CD4-positive, alpha-beta memory T cell (primary cell): ENCODE measurements at places on chromosomes 2 and 18.

- no peak for DNase-seq
Measured at GRCh38 chr2:224331698-224332097, 70.2 kb downstream of the FAM124B start.

DNA sequence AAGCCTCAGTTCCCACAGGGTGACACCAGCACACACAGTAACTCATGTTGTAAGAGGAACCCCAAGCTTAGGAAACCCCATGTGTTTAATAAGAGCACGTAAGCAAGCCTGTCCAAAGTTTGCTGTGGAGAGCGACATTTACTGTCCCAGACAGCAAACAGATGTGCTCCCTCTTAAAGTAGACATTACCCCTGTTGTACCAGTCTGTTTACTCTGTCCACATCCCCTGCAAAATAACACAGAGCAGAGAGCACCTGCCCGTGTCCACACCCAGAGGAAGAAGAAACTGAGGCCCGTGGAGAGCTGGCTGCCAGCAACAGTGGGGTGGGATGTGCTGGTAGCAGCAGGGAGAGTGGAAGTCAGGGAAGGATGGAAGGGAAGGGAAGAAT lies 243.5 kb downstream of the GBX2 start:
- DNase-seq = no peak

GRCh38 chr2:120543899-120544298 lies 191.8 kb upstream of the GLI2 start:
- no peak for DNase-seq

- DNase-seq = no peak
Measured at GRCh38 chr2:43097644-43098408, 128.6 kb downstream of the ZFP36L2 start.

GRCh38 chr2:233477548-233478433 lies 88.8 kb downstream of the USP40 start:
- DNase-seq = no peak

DNA sequence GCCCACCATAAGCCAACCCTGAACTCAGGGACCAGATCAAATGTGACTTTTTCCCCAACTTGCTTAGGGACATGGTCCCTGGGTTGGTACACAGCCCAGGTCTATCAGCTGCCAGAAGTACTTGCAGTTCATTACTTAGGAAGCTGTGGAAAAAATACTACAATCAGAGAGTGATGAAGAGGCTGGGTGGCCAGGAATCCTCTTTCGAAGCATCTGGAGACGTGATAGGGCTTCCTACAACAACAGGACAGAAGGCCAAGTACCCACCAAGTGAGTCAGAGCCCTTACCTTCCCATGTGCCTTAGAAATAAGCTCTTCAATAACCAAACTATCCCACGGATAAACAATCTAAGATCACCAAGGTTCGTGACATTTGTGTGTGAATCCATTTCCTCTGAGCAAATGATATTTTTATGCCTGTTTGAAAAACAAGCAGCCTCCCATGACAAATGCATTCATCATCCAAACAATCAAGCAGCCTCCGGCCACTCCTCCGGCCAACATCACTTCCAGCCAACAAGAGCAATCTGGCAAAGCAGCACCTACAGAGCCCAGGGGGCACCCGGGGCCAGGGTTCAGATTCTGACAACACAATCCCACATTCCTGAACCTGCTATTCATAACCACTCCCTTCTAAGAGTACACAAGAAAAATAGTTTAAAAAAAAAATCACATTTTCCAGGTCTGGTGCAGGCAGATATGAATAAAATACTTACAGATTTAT lies 26.4 kb downstream of the TBC1D8 start:
- no peak for DNase-seq

DNA sequence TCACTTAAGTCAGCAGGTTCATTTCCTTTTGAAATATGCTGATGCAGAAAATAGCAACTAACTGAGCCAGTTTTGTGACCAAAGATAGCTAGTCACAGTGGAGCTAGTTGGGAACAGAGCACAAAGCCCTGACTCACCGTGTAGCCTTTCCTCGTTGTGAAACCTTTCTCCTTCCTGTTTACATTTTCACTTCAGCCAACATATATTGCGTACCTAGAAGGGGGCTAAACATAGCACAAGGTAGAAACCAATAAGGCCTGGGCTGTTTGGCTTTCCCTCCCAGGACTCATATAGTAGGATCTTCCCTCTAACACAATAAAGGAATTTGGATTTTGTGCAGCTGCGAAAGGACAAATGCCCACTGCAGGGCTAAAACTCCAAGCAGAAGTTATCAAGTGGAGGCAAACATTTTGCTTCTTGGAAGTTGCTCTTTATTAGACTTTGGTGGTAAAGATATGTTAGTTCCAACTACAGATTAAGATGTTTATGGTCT lies 24.5 kb upstream of the LPIN2 start:
- DNase-seq = no peak

DNA sequence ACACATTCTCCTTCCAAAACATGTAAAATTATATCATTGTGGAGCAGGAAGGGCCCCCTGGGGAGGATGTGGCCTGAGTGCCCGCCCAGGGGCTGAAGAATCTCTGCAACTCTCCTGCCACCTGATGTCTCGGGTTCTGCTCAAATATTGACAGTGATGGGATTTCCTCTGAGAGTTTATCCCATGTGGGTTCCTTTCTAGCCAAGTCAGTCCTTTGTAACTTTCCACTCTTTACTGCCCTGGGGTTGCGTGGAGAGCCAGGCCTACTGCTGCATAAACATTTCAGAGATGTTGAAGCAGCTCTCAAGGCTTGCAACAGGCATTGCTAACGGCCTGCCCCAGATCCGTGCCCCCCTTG lies 4.0 kb upstream of the RAB17 start:
- DNase-seq = no peak

DNA sequence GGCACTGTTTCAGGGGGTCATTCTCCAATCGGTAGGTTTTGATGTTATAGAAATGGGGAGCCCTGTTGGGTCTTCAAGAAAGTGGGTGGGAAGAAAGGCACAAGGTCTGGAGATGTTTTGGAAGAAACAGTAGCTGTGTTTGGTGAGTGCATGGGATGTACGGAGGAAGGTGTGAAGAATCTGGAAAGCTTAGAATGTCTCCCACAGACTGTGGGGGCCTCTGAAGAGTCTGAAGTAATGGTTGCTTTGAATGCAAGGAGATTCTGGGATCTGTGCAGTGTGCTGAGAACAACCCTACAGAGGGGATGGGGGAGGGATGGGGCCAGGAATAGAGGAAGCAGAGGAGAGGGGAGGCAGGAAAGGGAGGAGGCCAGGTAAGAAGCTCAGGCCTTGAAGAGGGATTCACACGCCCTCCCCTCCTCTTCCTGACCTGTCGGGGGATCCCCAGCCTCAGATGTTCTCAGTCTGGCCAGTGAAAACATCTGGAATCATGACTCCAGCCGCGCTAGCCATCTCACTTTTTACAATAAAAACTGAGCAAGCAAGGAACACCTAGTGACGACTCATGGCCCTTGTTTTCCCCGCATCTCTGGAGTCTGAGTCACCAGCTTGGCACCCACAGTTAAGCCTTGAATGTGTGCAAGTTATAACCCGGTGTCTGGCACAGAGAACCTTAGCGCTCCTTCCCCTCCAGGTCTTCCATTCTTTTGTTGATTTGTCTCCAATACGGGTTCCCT lies 74.2 kb downstream of the SH3BP4 start:
- DNase-seq = no peak

DNA sequence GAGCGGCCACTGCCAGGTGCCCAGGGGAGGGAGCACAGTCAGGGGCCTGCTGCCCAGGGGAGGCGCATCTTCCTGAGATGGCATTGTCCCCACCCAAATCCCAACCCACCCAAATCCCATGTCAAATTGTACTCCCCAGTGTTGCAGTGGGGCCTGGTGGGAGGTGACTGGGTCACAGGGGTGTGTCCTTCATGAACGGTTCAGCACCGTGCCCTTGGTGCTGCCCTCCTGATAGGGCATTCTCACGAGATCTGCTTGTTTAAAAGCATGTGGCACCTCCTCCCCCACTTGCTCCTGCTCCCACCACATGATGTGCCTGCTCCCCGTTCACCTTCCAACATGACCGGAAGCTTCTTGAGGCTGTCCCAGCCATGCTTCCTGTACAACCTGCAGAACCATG lies 27.6 kb downstream of the ANKMY1 start:
- DNase-seq = no peak

GRCh38 chr2:114864901-114865300 lies 422.5 kb downstream of the DPP10 start:
- DNase-seq = no peak

DNA sequence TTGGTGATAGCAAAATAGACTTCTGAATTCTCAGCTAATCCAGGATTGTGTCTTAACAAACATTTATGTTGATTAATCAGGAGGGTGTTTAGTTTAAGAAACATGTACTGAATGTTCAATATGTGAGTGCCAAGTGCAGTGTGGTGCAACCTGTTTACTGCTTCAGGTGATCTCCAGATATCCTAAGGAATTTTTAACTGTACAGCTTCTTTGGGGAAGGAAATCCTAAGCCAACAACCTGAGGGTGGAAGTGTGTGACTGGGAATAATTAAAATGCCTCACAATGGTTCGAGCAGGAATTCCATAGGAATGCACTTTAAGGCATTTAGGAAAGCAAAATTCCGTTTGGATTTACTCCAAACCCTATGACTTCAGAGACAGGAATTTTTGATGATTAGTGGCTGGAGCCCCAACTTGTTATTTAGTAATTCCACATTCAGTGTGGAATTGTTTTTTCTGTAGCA lies 16.4 kb downstream of the CRIM1 start:
- DNase-seq = no peak

GRCh38 chr2:196086517-196087368 lies 18.1 kb upstream of the DNAH7 start:
- no peak for DNase-seq
